ENCODE measurements at places on chromosomes 11 and 22.

- no peak for DNase-seq
These were observed 35.8 kb upstream of the MYRF start for GRCh38 chr11:61716478-61717285.

GRCh38 chr11:117514256-117514655 lies 186.6 kb downstream of the CEP164 start:
- no peak for DNase-seq

GRCh38 chr11:124670732-124671131 lies 2.8 kb downstream of the SIAE start:
- DNase-seq: peak; percentile 68

DNA sequence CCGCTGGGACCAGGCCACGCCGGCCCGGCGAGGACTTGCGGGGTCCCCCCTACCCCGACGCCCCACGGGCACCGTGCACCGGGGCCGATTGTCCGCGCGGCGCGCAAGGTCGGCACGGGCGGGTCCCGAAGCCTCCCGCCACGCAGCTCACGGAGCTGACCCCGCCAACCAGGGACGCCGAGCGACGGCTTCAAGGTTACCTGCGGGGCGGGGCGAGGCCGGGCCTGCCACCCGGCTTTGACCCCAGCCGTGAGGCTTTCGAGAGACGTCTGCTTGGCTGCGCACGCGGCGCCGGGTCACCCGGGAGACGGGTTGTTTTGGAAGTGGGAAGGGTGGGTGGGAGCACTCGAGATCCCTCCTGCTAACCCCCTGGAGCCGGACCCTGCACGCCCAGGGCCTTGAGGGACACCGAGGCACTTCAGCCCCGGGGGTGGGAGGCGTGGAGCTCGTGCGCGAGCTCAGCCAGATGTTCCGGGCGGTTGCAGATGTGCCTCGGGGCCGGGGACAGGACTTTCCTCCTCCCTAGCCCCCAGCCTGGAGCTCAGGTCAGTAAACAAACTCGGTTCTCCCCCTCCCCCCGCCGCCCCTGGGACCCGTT lies 3.2 kb upstream of the WNT11 start:
- DNase-seq: no peak

DNA sequence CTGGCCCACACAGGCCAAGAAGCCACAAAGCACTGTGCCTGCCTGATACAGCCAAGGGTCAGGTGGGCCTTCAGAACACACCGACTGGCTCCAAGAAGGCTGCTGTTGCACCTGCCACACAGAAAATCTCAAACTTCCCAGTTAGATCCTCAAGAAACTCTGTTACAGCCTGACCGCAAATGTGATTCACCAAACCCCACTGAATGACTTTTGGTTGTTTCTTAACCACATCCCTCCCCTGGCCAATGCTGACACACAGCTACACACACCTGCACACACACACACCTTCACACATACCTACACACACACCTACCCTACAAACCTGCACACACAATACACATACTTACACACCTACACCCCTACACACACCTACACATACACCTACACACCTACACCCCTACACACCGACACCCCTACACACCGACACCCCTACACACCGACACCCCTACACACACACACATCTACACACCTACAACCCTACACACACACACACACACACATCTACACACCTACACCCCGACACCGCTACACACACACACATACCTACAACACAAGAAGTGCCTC lies 31.5 kb downstream of the CDKN1C start:
- DNase-seq: no peak

- no peak for DNase-seq
These were observed 3.1 kb downstream of the CCDC88B start for GRCh38 chr11:64342869-64343745.

DNA sequence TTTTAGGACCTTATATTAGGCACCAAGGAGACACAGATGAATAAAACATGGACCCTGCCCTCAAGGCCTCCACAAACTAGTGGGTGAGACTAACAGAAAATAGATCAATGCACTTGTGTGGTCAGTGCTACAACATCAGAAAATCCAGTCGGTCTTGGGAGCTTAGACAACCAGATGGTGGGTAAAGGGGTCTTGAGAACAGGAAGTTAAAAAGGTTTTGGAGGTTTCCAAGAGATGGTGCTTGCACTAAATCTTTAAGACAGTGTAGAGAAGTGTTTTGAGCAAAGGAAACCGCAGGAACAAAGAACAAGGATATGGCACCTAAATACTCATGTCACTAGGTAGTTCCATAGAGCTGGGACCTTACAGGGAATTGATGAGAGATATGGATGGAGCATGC lies 56.2 kb downstream of the GALNT18 start:
- peak; percentile 18 for DNase-seq

GRCh38 chr11:67355794-67356386 lies 2.5 kb upstream of the POLD4 start:
- no peak for DNase-seq

DNA sequence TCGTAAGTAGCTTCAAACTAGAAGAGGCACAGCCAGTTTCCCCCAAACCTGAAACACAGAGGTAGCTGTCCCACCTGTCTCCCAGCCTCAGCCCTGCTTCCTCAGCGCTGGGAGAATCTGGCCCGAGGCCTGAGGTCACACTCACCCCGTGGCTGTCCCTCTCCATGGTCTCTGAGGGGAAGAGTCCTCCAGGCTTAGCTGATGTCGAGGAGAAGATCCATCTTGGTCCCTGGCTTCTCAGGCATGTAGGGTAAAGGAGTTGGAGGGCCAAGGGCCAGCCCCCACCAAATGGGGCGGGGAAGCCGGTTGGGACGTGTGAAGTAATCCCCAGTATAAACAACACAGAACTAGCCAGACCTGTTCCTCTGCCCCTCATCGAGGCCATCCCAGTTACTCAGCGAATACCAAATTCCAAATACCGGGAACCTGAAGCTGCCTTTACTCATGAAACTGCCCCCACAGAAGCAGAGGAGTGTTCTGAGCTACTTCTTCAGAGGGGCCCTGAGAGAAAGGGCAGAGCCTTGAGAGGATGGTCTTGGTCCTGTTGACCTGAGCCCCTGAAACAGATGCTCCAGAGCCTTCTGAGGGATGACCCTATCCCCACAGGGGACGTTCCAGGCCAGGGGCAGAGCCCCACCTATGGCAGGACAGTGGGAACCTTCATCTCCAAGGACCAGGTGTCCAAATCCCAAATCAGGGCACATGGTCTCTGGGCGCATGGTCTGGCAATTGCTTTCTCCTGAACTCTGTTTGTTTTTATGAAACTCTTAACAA lies at the start of gene TMPRSS13:
Gene TMPRSS13 (minus strand): TSS at position 261 of the 774 bp plus-strand sequence. CDS start 95 bp downstream, at position 166.
- DNase-seq: no peak

DNA sequence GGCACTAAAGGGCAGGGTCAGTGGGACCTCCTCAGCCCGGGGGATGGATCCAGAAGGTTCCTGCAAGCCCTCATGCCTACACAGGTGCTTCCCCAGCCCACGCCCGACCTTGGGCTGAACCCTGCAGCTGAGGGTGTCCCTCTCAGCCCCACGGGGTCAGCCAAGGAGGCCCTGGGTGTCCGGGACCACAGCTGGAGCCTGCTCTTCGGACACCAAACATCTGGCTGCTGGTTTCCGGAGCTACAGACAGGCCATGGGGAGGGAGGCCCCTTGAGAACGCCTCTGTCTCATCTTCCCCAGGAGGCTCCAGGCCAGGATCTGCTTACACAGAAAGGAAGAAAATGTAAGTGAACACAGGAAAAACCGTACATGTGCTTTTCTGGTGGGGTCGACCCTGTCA lies 355.7 kb downstream of the MN1 start:
- no peak for DNase-seq

- no peak for DNase-seq
These were observed at the start of gene CCDC116 for GRCh38 chr22:21632237-21632895. Gene CCDC116 (plus strand): TSS chr22:21632760. CDS start chr22:21633182, 422 bp downstream.

GRCh38 chr11:132742929-132743328 lies 789.4 kb downstream of the OPCML start:
- no peak for DNase-seq

DNA sequence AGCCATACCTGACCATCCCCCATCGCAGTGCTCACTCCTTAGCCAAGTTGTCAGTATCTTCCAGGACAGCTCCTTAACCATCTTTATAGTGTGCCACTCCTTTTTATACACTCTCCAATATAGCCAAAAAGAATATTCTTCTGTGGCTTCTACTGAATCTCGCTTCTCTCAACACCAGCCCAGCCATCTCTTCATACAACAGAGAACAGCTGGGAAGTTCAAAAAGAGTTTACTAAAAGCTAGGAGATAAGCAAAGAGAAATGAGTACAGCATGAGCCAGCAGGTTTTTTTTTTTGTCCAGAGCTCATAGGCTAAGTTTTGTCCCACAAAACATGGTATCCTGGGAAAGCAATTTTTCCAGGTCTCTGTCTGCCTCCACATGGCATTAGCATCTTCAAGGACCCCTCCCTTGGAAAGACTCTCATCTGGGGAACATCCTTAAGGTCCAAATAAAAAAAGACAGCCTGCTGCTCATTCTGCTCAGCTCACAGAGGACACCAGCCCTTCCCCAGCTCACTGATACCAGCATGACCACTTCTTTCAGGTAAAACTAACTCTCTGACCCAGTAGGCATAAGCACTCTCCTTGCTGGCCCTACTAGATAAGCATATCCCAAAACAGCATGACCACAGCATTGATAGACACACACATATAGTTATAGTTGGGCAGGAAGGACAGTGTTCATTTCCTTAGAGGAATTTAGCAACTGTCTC lies 48.8 kb upstream of the YWHAH start:
- DNase-seq: no peak

- no peak for DNase-seq
These were observed 797 bp downstream of the LGR4 start for GRCh38 chr11:27471589-27472397.

GRCh38 chr11:106022795-106023275 lies 795 bp upstream of the MSANTD4 start:
- DNase-seq: no peak

- DNase-seq: no peak
These were observed 362.4 kb downstream of the MIAT start for GRCh38 chr22:27019827-27020226.

- DNase-seq: no peak
These were observed 13.4 kb downstream of the ASCC2 start for GRCh38 chr22:29824677-29825076.

GRCh38 chr11:790721-791564 lies 1.1 kb upstream of the CEND1 start:
- no peak for DNase-seq

DNA sequence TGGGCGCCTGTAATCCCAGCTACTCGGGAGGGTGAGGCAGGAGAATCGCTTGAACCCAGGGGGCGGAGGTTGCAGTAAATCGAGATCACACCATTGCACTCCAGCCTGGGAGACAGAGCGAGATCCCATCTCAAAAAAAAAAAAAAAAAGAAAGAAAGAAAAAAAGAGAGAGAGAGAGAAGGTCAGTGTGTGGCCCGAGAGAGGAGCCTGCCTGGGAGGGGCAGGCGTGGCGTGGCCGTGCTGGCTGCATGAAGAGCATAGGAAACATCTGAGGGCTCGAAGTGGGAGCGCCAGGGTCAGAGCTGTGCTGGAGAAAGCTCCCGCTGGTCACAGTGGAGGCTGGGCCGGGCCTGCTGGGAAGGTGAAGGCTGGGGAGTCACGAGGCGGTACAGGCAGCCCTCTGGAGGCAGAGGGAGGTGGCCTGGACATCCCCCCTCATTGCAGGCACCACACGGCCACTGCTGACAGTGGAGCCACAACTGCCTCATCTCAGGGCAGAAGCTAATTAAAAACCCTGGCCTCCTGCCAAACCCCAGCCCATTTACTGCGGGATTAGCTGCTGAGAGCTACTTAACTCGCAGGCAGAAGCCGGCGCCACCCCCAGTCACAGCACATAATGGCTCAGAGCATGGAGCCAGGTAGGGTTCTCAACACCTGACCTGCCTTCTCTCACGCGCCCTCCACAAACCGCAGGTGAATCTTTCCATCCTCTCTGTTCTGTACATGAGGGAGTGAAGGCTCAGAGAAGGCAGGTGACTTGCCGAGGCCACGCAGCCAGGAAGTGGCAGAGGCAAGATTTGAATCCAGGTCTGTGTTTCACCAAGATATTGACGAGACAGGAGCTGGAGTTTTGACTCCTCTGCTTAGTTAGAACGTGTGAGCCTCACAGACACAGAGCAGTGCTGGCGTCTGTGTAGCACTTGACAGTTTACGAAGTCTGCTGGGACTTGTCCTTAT lies 32.6 kb downstream of the NFAM1 start:
- no peak for DNase-seq

DNA sequence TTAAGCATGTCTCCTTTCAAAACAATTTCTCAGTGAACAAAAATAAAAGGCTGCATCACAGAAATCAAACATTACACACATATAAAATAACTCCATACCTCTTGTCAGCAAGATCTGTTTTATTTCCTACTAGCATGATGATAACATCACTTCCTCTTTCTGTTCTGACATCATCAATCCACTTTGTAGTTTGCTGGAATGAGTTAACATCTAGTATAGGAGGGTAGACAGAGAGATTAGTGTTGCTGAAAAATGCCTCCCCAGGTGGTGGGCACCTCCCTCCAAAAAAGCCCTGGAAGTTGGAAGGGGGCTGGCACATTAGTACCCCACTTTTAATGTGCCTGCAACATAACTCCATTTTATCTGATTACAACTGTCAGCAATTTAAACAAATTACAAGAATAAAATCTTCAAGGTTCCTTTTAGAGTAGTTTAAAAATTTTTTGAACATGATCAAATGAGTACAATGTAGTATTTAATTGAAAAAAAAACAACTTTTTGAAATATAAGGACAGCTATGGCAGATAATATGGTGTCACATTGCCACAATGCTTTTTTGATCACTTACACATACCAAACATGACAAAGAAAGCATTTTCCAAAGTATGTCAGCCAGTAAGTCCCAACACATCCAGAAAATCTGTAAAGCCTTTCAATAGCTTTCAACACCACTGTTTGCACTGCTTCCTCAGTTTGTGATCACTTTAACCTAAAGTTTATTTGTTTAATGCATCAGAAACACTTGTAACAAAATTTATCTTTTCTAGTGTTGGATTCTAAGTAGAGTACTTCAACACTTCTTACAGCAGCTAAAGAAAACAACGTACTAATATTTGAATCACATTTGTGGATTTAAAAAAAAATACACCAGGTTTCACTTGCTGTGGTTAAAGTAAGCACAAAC lies 44.5 kb downstream of the RAB6A start:
- DNase-seq: no peak

DNA sequence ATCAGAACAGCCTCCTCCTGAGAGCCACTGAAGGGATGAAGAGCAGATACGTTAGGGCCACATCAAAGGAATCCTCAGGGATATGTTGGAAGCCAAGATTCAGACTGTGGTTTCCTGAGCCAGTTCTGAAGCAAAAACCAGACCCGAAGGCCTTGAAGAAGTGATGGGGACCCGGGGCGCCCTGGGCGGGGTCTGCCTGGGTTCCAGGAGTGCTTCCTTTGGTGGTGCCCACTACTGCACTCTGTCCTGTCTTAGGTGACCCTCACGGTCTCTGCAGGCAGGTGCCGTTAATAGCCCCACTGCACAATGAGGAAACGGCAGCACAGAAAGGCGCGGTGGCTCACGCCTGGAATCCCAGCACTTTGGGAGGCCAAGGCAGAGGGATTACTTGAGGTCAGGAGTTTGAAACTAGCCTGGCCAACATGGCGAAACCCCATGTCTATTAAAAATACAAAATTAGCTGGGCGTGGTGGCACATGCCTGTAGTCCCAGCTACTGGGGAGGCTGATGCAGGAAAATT lies 12.9 kb upstream of the SH3BP1 start:
- no peak for DNase-seq

Measured in thymus (tissue), 14 donors.